ENCODE measurements at places on chromosomes 3 and 15.

DNA sequence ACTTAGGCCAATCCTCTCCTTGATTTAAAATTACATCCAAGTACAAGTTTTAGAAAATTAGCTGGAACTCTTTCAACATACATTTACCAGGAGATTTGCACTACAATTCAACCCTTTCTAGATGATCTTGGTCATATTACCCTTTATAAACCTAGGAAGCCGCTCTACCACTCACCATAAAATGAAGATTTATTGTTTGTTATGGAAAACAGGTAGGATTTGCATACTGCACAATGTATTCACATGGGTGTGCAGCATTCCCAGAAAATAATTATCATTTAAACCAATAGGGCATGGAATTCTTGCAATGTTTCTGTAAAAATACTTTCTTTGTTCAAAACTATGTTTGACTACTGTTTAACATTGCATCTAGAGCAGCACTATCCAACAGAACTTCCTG, 18.4 kb upstream of the RETNLB start:
- DNase-seq = no peak

DNA sequence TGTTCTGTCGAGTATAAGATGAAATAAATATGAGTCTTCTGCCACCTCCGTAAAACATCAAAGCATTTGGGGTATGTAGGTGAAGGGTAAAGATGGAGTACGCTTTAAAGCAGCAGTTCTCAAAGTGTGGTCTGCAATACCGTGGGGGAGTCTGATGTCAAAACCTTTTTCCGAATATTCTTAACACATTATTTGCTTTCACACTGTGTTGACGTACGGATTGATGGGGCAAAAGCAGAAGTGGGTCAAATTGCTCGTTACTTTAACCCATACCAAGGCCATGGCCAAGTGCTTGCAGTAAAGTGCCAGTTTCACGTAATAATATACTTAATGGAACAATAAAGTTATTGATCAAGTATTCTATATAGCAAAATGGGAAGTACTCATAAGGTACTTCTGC, 36.3 kb downstream of the PAK2 start:
- DNase-seq = no peak

GRCh38 chr3:150070271-150070670, 99.6 kb upstream of the PFN2 start:
- DNase-seq = no peak

- DNase-seq = no peak
Observed at GRCh38 chr3:42265059-42265991, 660 bp downstream of the CCK start.

GRCh38 chr3:108202834-108203233, 19.4 kb downstream of the IFT57 start:
- peak; percentile 18 for DNase-seq
